ENCODE measurements at places on chromosomes 12 and 14. TPM values are rescaled to one million over a fixed set of nuclear protein-coding genes. Genes with fewer than 3 reads are reported as not detected.

The SALL2 gene
- 23.7 TPM for total RNA-seq

The BDKRB1 gene
- not detected for total RNA-seq

The TPH2 gene
- total RNA-seq, result 1.00 TPM

DNA sequence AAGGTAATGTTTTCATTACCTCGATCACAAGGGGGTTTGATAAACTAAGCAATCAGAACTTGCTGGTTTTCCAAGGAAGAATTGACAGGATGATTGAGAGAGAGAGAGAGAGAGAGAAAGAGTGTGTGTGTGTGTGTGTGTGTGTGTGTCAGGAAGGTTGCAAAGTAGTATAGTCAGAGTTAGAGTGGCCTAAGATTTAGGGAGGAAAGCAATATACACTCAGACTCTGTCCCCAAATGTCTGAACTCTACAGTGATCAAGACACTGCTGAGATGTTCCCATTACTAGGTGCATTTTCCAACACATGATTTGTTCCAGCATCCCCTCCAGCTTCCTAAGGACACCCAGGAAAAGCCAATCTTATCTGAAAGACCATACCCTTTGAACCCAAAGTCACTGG lies 1074.1 kb downstream of the BCL11B start:
- no peak for DNase-seq

DNA sequence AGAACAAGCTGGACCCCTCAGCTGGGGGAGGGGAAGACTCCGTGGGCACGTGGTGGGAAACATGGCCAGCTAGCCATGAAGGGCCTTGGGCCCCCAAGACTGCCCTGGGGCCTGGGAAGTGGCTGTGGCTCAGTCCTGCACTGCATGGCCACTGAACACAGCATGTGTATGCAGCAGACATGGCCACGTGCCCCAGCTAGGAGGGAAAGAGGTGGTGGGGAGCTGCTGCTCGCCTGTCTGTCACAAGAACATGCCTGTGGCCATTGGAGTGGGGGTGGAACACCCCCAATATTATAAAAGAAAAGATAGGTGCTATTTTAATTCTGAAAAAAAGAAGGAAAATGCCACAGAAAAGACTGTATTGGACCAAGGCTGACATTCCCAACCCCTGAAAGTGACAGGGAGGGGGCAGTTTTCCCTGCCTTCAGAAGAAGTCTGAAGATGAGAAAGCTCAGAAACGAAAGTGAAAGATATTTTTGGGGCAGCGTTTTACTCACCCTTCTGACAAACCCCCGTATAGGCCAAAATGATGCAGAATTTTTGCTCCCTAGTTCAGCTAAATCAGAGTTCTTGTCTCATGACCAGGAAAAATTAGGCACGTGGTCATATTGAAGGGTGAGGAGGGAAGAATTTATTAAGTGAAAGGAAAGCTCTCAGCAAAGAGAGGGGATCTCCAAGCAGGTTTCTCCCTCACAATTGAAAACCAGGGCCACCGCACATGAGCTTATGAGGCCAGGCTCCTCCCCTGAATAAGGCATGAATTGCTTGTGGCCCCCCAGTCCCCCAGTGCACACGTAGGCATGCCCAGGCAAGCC lies 35.2 kb upstream of the PCNX1 start:
- DNase-seq, result no peak

GRCh38 chr14:22380571-22381407 lies 208.2 kb downstream of the DAD1 start:
- DNase-seq, result no peak

The NUMB gene
- total RNA-seq, result 34.5 TPM

DNA sequence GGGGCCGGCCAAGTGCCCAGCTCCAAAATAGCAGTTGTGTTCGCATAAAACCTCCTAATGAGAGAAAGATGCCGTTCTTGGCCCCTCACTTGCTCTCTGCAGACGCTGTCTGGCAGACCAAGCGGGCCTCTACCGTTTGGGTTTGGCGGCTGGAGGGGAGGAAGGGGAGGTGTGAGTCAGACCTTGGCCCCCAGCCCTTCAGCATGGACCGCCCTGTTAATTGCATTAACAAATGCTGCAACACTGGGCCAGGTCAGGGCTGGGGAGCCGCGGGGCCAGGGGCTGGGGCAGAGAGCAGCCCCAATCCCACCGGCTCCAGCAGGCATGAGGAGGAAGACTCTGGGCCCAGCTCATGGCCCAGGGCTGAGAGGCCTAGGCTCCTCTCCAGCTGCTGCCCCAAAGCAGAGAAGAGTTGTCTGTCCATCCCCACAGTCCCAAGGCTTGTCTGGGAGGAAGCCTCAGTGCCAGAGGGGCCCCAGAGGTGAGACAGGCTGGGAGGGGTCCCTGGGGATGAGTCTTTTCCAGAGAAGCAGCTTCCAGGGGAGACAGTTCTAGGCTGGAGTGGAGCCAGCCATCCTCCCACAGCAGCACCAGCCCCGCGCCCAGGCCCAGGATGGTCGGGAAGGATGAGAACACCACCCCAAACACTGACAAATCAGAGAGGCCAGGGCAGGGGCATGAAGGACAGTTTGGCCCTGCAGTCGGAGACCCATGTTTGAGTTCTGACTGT lies 16.9 kb downstream of the LTBP2 start:
- no peak for DNase-seq

All from cerebellum (tissue), 4 donors.